A549 treated with GW870086 at 1 μM for 4 hours (cell line): ENCODE measurements at places on chromosomes 7 and 10. TPM values are rescaled to one million over a fixed set of nuclear protein-coding genes. Genes with fewer than 3 reads are reported as not detected.

Gene HIP1
- total RNA-seq, result 16.8 to 25.3 TPM (median 22.2 TPM) in 5 replicates

Gene HABP2
- total RNA-seq, result 0.07 to 0.17 TPM (median 0.14 TPM) in 5 replicates

Gene SPDYE2B
- total RNA-seq, result not detected in 5 replicates

Gene OR2A12
- not detected in 5 replicates for total RNA-seq

Gene IFIT1B
- not detected in 5 replicates for total RNA-seq

Gene ERVW-1
- total RNA-seq, result not detected in 5 replicates
